ENCODE measurements at places on chromosomes 3 and 15.

- DNase-seq, result peak; percentile 33
Measured at GRCh38 chr3:156535162-156535627, 19.7 kb downstream of the SSR3 start.

DNA sequence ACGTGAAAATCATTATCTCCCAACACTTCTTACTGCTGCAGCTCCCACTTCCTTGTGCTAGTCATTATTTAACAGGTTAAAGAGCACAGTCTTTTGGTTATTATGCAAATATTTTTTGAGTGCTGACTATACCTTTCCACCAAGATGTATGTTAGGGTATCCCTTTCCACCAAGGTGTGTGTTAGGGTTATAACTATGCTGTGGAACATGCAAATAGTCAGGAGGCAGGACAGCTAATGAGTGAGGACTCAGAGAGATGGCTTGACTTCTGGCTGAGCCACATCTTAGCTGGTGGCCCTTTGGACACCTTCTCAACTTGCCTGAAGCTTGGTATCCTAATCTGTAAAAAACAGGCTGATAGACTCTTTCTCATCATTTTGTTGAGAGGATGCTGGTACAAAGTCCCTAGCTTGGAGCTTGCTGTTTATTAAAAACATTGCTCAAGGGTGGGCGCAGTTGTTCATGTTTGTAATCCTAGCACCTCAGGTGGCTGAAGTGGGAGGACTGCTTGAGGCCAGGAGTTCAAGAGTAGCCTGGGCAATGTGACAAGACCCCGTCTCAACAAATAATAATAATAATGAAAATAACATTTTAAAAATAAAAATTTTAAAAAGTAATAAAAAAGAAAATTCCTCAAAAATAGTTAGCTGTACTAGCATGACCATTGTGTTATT lies 160.5 kb upstream of the ADAMTS9 start:
- no peak for DNase-seq

- no peak for DNase-seq
Measured at GRCh38 chr3:187014417-187014864, 84.1 kb downstream of the ST6GAL1 start.

DNA sequence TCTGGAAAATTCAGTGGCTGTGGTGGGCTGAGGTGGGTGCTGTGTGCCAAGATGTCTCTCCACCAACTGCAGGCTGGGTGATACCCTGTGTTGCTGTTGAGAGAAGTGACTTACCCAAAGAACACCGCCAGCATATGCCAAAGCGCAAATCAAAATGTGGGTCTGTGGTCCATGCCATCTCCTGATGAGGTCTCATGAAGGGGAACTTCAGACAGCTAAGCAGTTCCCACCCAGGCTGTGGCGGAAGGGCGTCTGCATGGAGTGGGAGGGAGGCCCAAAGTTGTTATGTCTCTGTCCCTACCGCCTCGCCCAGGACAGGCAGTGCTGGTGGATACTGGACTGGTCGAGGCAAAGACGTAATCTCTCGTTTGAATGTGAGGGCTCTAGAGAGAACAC lies 70.9 kb upstream of the PLXNA1 start:
- no peak for DNase-seq

DNA sequence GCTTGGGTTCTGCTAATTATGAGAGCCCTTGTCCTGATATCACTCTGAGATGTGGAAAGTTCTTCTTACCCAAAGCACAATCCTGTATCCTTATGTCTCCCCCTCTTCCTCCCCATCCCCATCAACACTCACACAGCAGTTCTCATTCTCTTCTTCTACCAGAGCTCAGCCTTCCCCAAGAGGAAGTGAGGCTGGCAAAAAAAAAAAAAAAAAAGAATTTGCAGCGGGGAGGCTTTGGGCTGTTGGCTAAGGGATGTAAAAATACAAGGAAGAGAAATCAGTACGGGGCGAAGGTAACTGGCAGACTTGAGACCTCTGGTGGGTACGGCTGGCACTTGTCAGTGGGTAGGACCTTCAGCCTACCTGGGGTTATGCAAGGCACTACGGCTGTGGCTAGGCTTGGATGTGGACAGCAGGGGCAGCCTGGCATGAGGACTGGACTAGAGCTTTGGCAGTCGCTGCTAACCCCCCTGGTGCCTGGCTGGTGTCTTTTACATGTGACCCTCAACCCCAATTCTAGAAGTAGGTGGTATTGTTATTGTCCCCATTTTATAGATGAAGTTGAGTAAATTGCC lies 5.4 kb downstream of the VIPR1 start:
- no peak for DNase-seq

DNA sequence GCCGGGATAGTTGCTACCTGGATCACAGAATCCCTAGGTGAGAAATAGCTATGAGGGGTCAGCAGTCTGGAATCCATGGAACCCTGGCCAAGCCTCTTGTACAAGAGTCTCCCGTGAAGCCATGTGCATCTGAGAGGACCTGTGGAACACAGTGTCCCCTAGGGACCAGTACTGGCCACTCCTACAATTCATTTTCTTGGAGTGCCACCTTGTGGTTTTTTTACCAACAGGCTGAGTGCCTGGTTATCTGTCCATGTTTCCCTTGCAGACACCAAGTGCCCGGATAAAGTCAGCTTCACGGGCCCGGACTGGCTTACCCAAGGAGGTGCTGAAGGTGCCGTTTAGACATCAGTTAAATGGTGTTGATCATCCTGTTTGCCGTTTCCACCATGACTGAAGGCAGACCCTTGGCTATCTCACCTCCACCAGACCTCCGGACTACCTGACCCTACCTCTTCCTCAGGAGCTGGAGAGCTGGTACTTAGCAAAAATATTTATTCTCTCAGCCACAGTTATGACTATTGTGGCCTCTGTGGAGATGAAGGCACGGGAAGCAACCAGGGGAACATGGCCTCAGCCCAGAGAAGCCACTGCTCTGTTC lies 93.9 kb downstream of the RBPMS2 start:
- DNase-seq, result peak; percentile 72

- no peak for DNase-seq
Measured at GRCh38 chr15:84823282-84823878, 6.2 kb downstream of the ALPK3 start.

- peak; percentile 49 for DNase-seq
Measured at GRCh38 chr3:197525706-197526105, 30.1 kb downstream of the BDH1 start.

DNA sequence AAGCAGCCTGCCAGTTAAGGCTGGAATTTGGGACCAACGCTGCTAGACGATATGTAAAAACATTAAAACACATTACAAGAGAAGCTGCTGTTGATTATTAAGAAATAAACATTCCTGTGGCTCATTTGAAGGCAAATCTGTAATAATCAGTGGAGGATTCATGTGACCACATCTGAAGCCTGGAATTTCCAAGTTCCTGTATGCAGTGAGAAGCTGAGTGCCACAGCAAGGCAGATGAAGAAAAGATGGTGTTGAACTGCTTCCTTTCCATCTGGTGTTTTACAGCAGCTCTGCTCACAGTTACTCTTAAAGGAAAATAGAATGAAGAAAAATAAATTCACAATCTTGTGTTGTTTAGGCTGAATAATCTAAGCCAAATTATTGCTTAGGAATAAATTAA lies 139.3 kb upstream of the ROBO2 start:
- no peak for DNase-seq

- DNase-seq, result no peak
Measured at GRCh38 chr15:81053621-81054020, 52.9 kb downstream of the TLNRD1 start.

DNA sequence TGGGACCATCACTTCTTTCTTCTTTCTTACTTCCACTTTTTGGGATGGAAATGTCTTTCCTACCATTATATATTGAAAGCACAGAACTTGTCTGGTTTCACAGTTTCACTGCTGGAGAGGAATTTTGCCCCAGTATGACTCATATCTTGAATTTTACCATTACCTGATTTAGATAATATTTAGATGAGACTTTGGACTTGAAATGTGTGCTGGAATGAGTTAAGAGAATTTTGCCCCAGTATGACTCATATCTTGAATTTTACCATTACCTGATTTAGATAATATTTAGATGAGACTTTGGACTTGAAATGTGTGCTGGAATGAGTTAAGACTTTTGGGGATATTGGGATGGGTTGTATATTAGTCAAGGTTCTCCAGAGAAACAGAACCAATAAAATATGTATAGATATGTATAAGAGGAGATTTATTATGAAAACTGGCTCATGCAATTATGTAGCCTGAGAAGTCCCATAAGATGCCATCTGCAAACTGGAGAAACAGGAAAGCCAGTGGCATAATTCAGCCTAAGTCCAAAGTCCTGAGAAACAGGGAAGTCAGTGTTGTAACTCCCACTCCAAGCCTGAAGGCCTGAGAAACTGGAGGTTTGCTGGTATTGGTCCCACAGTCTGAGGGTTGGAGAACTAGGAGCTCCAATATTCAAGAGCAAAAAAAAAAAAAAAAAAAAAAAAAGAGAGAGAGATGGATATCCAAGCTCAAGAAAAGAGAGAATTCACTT lies 1029.2 kb downstream of the EPHA3 start:
- DNase-seq, result no peak

- DNase-seq, result no peak
Measured at GRCh38 chr3:56361731-56362130, 106.5 kb downstream of the ERC2 start.

GRCh38 chr3:59878038-59878427 lies 828.2 kb upstream of the CFAP20DC start:
- DNase-seq, result no peak

GRCh38 chr3:195834675-195835583 lies 23.2 kb upstream of the MUC4 start:
- no peak for DNase-seq

GRCh38 chr3:42043099-42043813 lies 47.9 kb upstream of the TRAK1 start:
- no peak for DNase-seq

DNA sequence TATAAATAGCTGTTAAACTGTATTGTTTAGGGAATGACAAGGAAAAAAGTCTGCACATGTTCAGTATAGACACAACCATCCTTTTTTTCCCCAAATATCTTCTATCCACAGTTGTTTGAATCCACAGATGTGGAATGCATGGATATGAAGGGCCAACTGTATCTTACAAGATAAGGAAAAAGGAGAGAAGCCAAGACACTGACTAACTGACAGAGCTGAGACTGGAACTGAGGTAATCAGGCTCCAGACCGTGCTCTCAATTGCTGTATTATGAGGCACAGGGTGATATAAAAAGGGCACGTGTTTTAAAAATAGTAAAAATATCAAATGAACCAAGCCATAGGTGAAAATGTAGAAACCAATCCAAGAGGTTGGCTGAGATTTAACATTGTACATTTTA lies 49.0 kb downstream of the DHX36 start:
- no peak for DNase-seq

DNA sequence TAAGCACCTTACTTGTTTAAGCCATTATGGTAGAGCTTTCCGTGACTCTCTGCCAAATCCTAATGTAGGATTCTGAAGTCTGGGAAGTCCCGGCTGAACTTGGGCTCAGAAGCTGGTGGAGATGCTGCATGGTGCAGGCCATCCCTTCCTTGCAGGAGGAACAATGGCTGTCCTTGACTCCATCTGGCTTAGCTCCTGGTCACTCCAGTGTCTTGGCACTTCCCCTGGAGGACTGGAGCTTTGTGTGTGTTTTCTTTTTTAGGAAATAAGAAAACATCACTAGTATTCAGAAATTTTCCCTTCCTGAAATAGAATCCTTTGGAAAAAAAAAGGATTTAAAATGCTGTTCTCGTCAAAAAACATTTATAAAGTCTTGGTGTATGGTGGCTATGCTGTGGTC lies 209.3 kb upstream of the ROPN1 start:
- no peak for DNase-seq

GRCh38 chr3:127888156-127888555 lies 26.9 kb upstream of the KBTBD12 start:
- DNase-seq, result no peak

Measured in SW 1271 (cell line).